Sigmoid colon (tissue), 7 donors: ENCODE measurements at places on chromosomes 5 and 9. TPM values are rescaled to one million over a fixed set of nuclear protein-coding genes. Genes with fewer than 3 reads are reported as not detected.

The ENG gene
- total RNA-seq, result 22.7 TPM

The SPINK5 gene
- not detected for total RNA-seq

GRCh38 chr9:98867429-98868168, 60.1 kb downstream of the GALNT12 start:
- DNase-seq, result peak; percentile 93
- H3K4me3 ChIP-seq, result no peak overlapping the region
- H3K36me3 ChIP-seq, result no peaks in the 10 kb centered on the region
- peaks cover 32% of the 10 kb centered on the region for H3K4me1 ChIP-seq
- H3K27ac ChIP-seq, result peak overlapping the region; percentile 64
- H3K27me3 ChIP-seq, result no peaks in the 10 kb centered on the region

DNA sequence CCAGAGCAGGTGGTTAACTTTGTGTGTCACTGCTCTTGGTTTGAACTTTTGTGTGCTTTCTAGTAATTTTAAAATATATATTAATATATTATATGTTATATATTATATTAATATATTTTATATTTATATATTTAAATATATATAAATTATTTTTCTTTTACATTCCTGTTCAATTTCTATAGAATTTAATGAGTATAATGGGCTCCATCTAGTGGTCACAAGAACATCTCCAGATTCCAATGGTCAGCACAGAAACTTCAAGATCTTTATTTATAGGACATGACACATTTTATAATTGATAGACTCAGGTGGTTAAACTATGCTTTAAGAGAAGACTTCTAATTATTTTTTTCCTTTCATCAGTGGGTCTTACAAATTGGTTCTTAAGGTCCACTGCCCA, 39.1 kb downstream of the COL23A1 start:
- no peak for DNase-seq
- no peaks in the 10 kb centered on the region for H3K36me3 ChIP-seq
- no peaks in the 10 kb centered on the region for H3K4me1 ChIP-seq
- H3K27ac ChIP-seq, result no peak overlapping the region

GRCh38 chr5:38722918-38723317, 122.9 kb upstream of the OSMR start:
- H3K27ac ChIP-seq, result no peak overlapping the region
- H3K36me3 ChIP-seq, result no peaks in the 10 kb centered on the region
- no peak for DNase-seq
- H3K4me1 ChIP-seq, result peaks cover 21% of the 10 kb centered on the region
